Activated CD4-positive, alpha-beta T cell treated with anti-CD3 and anti-CD28 coated beads, Interleukin-2, amount 10 ng/mL, durations not matched to agents 7 days and 5 days (primary cell): ENCODE measurements at places on chromosomes 4 and X. TPM values are rescaled to one million over a fixed set of nuclear protein-coding genes. Genes with fewer than 3 reads are reported as not detected.

DNA sequence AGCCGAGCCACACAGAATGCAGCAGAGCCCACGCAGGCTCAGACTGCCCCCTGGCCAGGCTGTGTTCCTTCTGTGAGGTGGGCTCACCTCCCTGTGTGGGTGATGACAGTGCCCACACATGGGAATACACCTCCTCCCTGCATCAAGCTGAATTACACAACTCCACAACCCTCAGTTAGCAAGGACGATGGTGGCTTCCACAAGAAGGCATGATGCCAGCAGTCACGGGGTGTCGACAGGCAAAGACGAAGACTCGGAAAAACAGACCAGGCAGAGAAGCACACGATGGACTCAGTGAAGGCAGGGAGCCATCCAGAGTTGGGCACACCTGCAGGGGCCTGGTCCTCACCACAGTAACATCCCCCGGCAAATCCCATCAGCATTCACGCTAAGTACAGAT, 12.1 kb downstream of the LETM1 start:
- no peak for DNase-seq

TCP11X2 gene
- total RNA-seq, result not detected

TEX13D gene
- total RNA-seq, result not detected

PF4V1 gene
- total RNA-seq, result not detected
